Activated T-cell treated with anti-CD3 and anti-CD28 coated beads, Interleukin-2, amount 50 U/mL, for 72 hours (primary cell): ENCODE measurements at places on chromosomes 7 and 10. TPM values are rescaled to one million over a fixed set of nuclear protein-coding genes. Genes with fewer than 3 reads are reported as not detected.

Gene SP4
- 23.7 TPM for total RNA-seq

Gene ZNF735
- total RNA-seq: not detected

GRCh38 chr7:2817456-2817855 lies 26.7 kb downstream of the GNA12 start:
- no peak for DNase-seq

GRCh38 chr7:51253157-51253556 lies 63.5 kb downstream of the COBL start:
- no peak for DNase-seq

DNA sequence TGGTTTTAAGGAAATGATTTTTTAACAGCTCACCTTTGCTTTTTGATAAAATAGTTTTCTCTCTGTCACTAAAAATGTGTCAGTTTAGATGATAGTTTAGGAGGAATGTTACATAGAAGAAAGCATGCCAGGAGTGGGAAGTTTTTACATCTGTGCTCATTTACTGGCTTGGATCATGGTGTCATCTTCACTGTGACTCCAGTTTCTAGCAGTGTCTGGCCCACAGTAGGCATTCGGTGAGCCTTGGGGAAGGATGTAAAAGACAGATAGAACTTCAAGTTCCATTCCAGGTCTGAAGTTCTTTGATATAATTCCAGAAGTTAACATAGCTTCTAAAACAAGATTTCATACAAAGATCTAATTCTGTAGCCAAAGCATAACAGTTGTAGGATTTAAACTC lies 259.2 kb downstream of the BICC1 start:
- DNase-seq: no peak
